ENCODE measurements at places on chromosomes 13 and 19.

DNA sequence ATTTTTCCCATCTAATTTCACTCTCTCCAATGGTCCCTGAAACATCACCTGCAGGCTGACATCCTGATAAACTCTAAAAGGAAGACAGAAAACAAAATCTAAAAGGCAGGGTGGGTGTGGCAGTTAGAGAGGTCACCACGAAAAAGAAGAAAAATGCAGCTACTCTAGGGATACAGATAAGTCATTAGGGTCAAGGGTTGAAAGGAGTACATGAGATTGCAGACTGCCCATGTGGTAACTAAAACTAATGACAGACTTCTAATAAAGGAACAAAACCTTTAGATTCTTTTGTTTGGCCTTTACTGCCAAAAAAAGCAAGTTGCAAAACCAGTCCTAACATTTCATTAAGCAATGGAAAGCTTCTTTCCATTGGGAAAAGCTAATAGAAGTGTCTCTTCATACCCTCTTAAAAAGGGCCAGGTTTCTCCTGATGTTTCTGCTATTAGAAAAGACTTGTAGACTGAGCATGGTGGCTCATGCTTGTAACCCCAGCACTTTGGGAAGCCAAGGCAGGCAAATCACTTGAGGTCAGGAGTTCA, 31.0 kb downstream of the THSD1 start:
- DNase-seq = no peak

GRCh38 chr19:30557927-30558557, 185.9 kb downstream of the ZNF536 start:
- DNase-seq = no peak

- DNase-seq = no peak
Observed at GRCh38 chr13:37645181-37645740, 46.7 kb upstream of the POSTN start.

- DNase-seq = no peak
Observed at GRCh38 chr19:58330458-58330857, 3.7 kb downstream of the ZSCAN22 start.

DNA sequence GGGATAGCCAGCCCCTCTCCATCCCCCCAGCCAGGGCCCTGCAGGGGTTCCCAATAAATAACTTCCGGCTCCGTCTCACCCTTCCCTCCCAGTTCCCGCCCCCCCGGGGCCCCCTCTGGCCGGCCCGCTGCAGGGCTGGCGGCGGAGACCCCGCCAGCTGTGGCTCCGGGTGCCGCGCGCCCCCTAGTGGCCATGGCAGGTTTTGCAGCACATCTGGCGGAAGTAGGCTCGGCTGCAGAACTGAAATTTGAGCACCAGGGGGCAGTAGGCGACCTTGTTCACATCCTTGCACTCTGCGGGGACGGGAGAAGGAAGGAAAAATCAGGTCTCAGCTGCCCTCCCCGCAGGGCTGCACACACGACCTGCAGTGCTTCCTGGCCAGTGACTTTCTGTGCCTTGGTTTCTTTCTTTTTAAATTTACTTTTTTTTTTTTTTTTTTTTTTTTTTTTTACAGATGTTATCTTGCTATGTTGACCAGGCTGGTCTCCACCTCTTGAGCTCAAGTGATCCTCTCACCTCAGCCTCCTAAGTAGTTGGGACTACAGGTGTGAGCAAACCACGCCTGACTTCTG, 3.6 kb upstream of the MYO1F start:
- DNase-seq = peak; percentile 61

DNA sequence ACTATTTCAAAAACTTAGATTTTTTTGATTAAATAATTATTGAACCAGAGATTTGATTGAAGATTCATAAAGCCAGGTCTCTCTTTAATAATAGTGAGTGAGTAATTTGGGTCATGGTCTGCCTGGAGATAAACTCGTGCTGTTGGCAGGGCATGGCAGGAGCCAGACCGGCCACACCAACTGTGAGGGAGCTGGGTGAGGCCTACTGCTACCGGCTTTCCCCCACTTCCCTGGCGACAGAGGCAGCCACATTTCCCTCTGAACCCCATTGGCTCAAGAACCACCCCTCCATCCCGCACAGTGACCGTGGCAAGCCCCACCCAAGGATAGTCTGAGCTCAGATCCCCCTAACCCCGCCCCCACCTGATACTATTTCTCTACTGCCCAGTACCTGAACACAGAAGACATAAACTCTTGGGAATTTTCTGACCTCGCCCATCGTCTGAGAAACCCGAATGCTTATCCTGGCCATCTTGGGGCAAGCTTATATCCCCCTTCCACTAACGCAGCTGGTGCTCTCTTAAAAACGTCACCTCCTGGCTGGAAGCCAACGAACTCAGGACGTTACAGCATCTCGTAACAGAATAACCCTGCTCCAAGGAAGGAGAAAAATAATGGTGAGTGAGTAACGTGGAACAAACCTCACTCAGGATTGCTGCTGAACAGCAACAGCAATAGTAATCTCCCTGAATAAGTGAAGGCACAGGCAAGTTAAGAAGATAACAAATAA, 627.6 kb upstream of the PCDH9 start:
- DNase-seq = no peak

DNA sequence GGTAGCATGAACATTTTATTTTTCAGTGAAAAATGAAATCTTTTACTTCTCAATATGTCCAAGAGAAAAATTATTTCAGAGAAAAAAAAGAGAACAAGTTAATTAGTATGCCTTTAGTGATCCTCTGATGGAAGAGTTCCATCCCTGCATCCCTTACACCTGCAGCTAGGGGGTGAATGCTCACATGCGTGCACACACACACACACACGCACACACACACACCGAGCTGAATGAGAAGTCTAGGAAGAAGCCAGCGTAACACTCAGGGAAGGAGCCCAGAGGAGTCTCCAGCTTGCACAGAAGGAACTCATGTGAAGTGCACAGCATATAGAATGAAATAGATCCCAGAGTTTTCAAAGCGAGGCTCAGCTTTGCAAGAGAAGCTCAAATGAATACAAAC, 510.5 kb downstream of the IRS2 start:
- DNase-seq = no peak

- DNase-seq = no peak
Observed at GRCh38 chr13:19713186-19713965, 69.4 kb downstream of the PSPC1 start.

GRCh38 chr13:112573710-112574109, 14.2 kb downstream of the TUBGCP3 start:
- no peak for DNase-seq

DNA sequence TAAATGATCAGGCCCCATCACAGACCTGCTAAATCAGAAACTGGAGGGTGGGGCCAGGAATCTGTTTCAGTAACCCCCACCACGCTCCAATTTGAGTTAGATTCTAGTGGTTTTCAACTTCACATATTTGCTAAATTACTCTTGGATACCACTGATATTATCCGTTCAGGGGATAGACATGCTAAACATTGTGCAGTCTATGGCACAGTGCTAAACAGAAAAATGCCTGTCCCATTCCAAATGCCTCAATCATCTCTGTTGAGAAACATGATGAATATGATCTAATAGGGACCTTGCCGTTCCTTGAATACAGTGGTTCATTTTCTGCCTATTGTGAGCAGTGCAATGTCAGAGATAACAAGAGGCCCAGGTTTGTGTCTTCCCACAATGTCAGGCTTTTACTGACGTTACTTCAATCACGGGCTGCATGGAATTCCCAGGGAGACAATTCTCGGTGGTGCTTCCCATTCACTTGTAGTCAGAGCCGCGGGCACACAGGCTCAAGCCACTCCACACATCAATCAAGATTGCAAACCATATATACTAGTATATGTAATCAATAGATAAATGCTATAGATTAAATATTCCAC, 52.7 kb downstream of the MYO16 start:
- no peak for DNase-seq

- no peak for DNase-seq
Observed at GRCh38 chr19:43705729-43706128, 10.1 kb upstream of the IRGC start.

GRCh38 chr13:41428155-41428554, 29.2 kb upstream of the RGCC start:
- no peak for DNase-seq

- DNase-seq = no peak
Observed at GRCh38 chr19:36377541-36378178, 1.3 kb downstream of the ZFP14 start.

- DNase-seq = no peak
Observed at GRCh38 chr13:20291037-20291436, 58.9 kb upstream of the GJB6 start.

DNA sequence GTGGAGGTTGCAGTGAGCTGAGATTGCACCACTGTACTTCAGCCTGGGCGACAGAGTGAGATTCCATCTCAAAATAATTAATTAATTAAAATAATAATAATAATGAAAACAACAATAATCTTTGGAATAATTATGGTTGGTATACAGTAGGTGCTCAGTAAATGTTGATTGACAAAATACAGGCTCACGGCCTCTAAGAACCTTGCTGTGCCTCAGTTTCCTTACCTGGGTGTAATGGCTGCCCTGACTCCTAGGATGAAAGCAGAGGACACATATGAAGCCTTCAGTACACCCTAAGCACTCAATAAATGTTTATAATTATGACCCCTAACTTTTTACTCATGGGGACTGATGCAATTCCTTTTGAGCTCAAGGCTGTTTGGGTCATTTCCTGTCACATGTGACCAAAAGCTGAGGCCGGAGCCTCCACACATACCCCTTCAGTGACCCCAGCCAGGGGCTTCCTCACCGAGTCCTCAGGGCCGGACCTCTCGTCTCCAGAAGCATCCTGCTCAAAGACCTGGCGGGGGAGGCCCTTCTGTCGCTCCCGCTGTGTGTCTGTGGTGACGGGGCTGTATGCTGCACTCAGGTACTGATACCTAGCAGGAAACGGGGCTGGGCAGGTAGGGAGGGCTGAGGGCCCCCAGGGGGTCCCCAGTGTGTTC, 10.5 kb downstream of the DOCK6 start:
- no peak for DNase-seq
